ENCODE measurements at places on chromosomes 7 and 10.

DNA sequence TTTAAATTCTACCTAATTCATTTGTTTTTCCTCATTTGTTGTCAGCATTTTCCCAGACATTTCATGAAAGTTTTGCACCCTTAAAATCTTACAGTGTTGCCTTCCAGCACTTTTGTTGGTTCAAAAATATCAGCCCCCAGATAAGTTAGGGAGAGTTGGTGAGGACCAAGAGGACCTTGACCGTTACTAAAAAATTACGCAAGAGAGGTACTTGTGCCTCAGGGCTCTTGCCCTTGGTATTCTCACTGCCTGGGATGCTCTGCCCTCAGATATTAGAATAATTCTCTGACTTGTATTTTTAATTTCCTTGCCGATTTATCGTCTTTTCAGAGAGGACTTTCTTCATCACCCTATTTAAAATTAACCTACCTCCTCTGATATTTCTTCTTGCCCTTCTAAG lies 3.5 kb upstream of the AKR1B15 start:
- DNase-seq = no peak

- no peak for DNase-seq
Measured at GRCh38 chr10:73759512-73760115, 15.4 kb downstream of the SEC24C start.

DNA sequence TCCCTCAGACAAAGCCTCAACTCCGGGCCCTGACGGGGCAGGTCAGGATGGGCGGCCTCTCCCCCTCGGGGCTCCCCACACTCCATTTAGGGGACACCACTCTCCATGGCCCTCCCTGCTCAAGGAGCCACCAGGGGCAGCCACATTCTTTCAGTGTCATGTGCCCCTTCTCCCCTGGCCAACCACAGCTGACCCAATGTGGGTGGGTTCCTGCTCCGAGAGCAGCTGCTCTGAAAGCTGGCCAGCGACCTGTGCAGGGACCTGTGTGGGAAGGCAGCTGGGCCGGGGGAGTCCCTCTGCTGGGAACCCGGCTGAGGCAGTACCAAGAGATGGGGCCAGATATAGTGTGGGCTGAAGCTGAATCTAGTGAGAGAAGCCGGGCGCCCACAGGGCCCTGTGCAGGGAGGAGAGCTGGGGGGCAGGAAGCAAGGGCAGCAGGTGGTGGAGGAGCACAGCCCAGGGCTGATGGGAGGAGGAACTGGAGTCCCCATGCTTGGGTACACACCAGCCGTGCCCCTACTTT lies 40.6 kb upstream of the NPFFR1 start:
- no peak for DNase-seq

- DNase-seq = peak; percentile 16
Measured at GRCh38 chr7:80480566-80480965, 31.3 kb downstream of the GNAT3 start.

- no peak for DNase-seq
Measured at GRCh38 chr10:10967581-10968256, 50.0 kb upstream of the CELF2 start.

GRCh38 chr10:14123139-14123538 lies 207.6 kb downstream of the FRMD4A start:
- peak; percentile 16 for DNase-seq

DNA sequence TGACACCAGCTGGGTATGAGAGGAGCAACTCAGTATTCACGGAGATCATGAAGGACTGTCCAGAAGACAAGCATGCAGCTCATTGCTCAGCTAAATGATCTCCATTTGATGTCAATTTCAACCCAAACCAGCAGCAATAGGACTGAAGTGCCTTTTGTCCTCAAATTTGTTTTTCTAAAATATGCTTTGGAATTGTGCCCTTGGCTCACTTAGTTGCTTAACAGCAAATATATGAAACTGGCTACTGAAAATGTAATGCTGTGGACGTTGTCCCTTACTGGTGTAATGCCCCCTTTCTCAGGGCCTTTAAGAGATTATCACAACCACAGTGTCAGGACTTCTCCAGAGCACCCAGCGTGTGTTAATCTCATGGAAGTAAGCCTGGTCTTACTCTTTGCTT lies 236.2 kb downstream of the SKIDA1 start:
- DNase-seq = no peak

- no peak for DNase-seq
Measured at GRCh38 chr7:157854066-157854891, 517.5 kb downstream of the DNAJB6 start.

DNA sequence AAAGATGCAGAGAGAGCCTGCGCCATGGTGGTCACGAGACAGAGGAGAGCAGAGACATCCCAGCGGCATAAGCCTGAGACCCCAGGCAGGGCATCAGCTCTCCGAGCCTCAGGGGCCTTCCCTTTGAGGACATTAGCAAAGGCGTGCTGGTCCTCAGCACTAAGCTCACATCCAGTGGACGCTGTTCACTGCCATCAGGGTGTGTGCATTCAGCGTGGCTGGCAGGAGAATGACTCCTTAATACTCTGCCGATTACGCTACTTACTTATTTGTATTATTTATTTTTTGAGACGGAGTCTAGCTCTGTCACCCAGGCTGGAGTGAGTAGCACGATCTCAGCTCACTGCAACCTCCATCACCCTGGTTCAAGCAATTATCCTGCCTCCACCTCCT lies 290.2 kb downstream of the KLF6 start:
- DNase-seq = no peak

DNA sequence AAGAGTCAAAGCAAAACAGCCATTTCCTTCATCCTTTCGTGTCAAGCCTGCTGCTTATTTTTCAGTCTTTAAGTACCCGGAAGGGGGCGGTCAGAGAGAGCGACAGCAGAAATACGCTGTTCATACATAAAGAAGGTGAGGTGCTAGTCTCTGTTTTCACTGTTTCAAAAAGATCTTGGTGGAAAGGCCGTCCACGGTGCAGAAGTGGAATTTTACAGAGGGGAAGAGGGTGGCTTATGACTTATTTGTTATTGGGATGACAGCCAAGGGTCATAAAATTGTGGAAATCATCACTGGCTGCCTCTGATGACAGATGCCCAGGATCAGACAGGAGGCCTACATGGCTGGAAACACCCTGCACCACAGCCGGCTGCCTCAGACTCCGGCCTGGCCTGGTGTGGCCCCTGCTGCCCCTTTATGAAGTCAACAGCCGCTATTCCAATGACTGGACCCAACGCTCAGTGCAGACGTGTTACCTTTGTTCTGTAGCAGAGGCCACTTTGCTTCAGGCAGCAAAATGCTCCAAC lies 57.0 kb downstream of the HIPK2 start:
- DNase-seq = no peak

GRCh38 chr10:36440539-36440938 lies 684.9 kb upstream of the ANKRD30A start:
- no peak for DNase-seq

- DNase-seq = no peak
Measured at GRCh38 chr7:117941138-117941810, 68.0 kb upstream of the CTTNBP2 start.

DNA sequence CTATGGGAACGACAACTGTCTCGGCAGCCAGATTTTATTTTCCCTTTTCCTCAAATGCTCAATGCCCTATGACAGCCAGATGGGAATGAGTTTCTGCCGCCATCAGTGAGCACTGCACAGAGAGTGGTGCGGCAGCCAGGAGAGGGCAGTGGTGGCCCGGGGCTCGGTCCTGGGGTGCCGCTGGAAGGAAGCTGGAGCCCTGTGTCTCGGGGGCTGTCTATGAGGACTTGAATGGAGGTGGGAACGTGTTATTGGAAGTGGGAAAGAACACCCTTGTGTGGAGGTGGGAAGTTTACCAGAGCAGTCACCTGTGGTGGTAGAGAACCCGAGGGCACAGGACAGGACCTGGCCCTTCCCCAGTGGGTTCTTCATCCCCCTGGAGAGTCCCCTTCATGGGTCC lies 35.8 kb downstream of the JAKMIP3 start:
- DNase-seq = no peak

DNA sequence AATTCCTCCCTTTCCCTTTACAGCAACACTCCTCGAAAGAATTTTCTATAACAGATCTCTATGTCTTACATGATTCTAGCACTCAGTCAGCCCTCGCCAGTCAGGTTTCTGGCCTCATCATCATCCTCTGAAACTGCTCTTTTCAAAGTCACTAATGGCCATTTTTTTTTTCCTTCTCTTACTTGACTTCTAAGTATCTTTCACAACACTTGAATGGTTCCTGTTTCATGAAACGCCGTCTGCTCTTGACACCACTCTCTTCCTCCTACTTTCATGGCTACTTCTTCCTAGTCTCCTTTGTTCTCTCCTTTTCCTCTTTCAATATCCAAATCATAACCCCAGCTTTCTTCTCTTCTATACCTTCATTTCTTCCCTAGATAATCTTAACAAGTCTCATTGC lies 100.5 kb upstream of the NRP1 start:
- no peak for DNase-seq

GRCh38 chr7:114085592-114086501 lies 167.0 kb upstream of the PPP1R3A start:
- DNase-seq = peak; percentile 76

- DNase-seq = no peak
Measured at GRCh38 chr10:109882251-109883057, 40.9 kb downstream of the XPNPEP1 start.

DNA sequence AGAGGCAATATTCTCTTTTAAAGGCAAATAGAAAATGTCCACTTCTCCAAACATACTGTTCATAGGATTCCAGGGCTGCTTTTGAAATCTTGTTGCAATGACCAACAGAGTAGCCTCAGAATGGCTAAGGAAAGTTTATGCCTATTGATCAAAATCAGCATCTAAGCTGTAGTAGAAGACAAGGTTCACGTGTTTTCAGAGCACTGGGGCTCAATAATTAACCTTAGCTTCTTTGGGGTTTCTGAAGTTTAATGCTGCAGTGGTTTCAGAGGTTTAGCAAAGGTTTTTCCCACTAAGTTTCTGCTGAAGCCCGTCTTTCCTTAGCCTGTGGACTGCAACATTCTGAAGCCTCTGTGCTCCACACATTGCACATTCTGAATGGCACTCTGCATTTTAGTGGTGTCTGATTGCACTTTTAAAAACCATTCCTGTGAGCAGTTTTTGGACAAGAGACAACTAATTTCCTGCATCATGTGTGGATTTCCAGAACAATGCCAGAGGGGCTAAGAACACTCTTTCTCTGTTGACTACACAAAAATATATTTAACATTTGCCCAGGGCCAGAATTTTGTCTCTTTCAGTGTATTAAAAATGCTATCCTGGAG lies 342.5 kb downstream of the PTEN start:
- peak; percentile 39 for DNase-seq

DNA sequence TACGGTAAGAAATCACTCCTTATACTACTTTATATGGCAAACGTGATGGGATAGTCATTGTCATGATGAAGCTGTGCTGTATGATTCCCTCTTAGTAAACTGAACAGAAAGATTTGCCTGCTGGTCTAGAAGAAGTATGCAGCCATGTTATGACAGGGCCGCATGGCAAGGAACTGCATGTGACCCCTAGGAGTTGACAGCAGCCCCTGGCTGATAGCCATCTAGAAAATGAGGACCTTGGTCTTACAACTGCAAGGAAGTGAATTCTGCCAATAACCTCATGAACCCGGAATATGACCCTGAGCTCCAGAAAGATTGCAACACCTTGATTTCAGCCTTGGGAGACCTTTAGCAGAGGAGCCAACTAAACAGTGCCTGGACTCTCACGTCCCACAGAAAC lies 193.3 kb downstream of the SEMA3E start:
- DNase-seq = no peak

GRCh38 chr7:596819-597182 lies 77.2 kb upstream of the PDGFA start:
- DNase-seq = no peak

DNA sequence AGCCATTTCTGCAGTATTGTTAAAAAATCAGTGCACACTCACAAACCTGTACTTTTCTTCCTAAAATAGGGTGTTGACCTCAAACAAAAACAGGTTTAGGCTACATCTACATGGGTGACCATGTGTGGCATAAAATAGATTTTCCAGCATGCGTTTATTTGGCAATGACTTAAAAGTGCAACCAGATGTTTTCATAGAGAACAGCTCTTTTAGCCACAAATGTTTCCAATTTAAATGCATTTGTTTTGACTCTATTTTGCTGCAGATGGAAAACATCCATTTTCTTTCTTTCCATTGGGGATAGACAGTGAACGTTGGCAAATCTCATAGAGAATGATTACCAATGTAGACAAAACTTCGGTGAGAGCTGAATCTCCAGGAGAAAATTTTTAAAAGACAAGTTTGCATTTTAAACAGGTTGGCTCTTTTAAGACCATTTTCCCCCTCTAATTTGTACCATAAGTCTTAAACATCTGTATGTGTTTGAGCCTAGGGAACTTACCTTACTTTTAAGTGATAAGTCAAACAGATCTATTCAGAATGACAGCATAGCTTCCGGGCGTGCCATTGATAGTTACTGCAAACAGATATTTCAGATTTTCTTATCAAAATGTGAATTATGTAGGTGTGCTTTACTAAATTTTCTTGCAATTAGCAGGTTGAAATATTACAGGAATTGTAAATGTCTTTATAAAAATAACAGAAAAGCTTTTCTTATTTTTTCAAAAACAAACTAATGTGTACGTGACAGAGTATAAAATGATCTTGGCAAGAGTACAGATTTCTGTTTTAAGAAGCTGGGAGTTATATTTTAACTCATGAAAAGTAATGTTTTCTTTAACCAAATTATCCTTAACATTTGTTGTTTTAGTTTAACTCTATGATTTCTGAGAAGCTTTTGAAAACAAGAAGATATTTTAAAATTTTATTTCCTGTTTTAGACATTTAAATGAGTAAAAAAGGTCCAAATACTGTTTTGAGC lies 144.9 kb downstream of the HGF start:
- no peak for DNase-seq

GRCh38 chr7:104206841-104207240 lies 972 bp downstream of the ORC5 start:
- DNase-seq = no peak

GRCh38 chr7:2930310-2931033 lies 86.4 kb upstream of the GNA12 start:
- no peak for DNase-seq

- DNase-seq = peak; percentile 34
Measured at GRCh38 chr10:18658271-18659124, 733 bp upstream of the ARL5B start.

DNA sequence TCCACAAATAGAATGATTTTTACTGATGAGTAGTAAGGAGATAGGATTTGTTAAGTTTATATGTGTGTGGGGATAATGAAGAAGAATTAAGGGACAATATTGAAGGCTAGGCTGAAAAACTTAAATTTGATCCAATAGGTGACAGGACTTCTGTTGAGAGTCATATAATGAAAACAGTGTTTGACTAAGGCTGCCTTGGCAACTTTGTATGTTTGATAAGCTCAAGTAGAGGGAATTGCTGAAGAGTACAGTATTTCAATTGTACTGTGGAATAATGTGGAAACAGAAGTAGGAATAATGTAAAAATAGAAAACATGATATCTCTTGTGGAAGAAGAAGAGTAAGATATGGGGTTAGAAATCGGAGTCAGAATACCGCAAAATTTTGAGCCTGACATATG lies 10.5 kb downstream of the R3HCC1L start:
- DNase-seq = no peak

DNA sequence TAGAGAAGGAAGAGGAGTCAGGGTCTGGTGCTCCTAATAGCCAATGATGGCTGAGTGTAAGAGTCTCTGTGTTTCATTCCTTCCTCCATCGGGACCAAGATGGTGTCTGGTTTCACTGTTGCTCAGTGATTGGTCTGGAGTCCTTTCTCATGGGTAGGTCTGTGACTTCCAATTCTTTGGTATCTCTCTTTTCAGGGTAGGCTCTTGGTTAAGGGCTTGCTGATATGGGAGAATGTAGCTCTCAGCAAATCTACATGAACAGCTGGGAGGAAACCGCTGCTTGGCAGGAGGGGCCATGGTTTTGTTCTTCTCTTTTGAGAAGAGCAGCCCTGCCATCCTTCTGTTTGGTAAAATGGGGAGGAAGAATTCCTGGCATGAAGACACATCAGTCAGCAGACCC lies 209.1 kb upstream of the PODXL start:
- no peak for DNase-seq

GRCh38 chr7:132613737-132614136 lies 37.5 kb upstream of the PLXNA4 start:
- DNase-seq = no peak

Data from astrocyte of the hippocampus (primary cell).